Smooth muscle cell of trachea (primary cell): ENCODE measurements at places on chromosomes 2 and 18. TPM values are rescaled to one million over a fixed set of nuclear protein-coding genes. Genes with fewer than 3 reads are reported as not detected.

Gene STK11IP
- 17.2 and 22.8 TPM in 2 replicates for total RNA-seq

Gene REG3G
- total RNA-seq = not detected in 2 replicates

Gene HOXD10
- not detected in 2 replicates for total RNA-seq

Gene IAH1
- total RNA-seq = 68.1 and 84.9 TPM in 2 replicates

Gene NFATC1
- 1.9 and 2.8 TPM in 2 replicates for total RNA-seq

Gene ICA1L
- 3.6 and 7.1 TPM in 2 replicates for total RNA-seq

Gene PAX8
- total RNA-seq = 0.87 and 1.5 TPM in 2 replicates
